Activated naive CD4-positive, alpha-beta T cell (primary cell): ENCODE measurements at places on chromosomes 1 and 21.

GRCh38 chr1:36457691-36458090 lies 6.5 kb downstream of the MRPS15 start:
- DNase-seq = no peak

GRCh38 chr1:90358448-90358847 lies 358.7 kb downstream of the BARHL2 start:
- no peak for DNase-seq

GRCh38 chr1:88191917-88192316 lies 492.2 kb upstream of the PKN2 start:
- DNase-seq = no peak

- DNase-seq = no peak
These were observed 70.3 kb downstream of the PROX1 start for GRCh38 chr1:214058076-214058475.

DNA sequence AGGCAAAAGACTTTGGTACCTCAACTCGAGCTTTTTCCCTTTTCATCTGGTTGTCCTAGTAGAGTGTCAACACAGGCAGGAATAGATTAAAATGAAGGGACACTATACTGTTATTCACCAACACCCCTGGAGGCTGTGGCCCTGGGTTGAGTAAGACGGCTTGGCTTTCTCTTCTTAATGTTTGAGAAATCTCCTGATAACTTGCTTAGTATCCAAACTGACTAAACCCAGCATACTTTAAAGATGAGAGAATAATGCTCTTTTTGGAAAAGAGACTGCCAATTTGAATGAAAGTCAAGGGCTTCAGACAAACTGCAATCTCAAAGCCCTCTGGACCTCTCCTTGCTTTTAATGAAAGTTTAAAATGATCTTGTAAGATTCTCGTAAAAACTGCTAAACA lies 2.6 kb upstream of the SLC30A1 start:
- DNase-seq = no peak

DNA sequence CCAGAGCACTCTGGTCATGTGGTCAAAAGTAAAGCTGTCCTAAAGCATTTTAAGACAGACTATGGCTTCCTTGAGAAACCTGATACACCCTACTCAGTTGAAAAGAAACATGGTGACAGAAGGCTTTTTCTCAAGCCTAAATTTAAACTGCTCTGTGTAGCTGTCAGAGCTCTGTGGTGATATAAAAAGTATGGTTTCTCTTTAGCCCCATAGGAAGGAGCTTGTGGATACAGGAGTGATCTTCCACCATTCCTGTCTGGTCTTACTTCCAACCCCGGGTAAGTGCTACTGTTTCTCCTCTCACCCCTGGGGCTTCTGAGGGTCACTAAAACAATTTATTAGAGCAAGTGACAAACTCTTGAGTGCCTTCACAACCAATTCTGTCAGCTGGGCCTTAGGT lies 8.5 kb downstream of the TP53BP2 start:
- no peak for DNase-seq

- no peak for DNase-seq
These were observed 31.4 kb upstream of the GBP6 start for GRCh38 chr1:89332461-89332860.

DNA sequence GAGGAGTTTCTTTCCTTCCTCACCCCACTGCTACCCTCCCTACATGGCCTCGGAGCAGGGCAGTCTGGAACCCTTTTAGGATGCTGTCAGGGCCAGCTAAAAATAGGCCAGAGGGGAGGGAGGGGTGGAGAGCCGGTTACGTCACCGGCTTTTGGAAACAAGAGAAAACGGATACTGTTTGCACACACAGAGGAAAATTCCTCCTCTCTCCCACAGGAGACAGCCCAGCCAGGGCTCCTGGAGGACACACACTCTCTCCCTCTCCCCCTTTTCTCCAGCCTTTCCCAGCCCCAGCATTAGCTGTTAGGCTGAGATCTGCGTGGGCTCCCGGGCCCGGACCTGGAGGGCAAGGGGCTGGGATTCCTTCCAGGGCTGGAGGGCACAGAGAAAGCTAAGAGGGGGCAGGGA lies 20.0 kb upstream of the ALDH4A1 start:
- no peak for DNase-seq

GRCh38 chr1:91123773-91124172 lies 101.9 kb upstream of the ZNF644 start:
- DNase-seq = no peak

DNA sequence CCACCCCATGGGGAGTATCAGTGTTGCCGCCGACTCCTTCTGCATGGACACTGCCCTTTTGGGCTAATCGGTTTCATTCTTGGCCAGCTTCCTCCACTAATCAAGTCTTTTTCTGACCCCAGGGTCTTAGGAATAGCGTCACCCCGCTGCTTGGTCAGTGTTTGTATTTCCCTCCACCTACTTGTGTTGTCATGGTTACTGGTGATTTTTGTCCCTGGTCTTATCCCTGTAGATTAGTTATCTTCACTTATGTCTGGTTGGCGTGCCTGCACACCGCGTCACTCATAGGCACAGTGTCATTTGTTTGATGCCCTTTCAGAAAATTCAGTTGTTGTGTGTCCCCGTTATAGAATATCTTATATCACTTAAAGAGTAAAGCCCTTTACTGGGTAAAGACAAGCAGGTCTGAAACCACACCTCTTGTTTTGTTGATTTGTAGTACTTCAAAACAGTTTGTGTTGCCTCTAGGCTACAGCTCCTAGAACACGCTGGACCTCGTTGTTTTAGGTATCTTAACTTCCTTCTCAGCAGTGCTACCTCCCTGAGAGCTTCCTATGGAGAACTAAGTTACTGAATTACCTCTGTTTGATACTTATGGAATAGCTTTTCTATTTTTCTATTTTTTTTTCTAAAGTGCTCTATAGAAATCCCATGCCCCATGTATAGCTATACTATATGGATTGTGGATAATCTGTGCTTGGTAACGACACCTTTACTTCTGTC lies 868 bp downstream of the PPP1R12B start:
- DNase-seq = no peak

DNA sequence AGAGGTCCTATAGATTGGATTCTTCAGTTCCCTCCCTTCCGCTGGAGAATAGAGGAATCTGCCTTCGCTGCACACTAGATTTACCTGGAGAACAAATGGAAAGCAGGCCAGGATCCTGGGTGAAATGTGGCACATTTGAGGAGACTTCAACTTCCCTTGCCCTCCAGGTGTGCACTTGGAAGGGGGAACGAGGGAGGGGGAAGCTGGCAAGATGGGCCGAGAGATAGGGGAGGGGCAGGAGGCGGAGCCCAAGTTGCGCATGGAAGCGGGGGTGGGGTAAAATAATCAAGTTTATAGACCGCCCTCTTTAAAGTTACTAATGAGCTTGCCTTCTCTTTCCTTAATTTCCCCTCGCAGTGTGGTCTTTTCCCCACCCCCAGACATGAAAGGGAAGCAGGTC lies 155.7 kb upstream of the CAMK1G start:
- DNase-seq = no peak
